ENCODE measurements at places on chromosomes 4 and X.

DNA sequence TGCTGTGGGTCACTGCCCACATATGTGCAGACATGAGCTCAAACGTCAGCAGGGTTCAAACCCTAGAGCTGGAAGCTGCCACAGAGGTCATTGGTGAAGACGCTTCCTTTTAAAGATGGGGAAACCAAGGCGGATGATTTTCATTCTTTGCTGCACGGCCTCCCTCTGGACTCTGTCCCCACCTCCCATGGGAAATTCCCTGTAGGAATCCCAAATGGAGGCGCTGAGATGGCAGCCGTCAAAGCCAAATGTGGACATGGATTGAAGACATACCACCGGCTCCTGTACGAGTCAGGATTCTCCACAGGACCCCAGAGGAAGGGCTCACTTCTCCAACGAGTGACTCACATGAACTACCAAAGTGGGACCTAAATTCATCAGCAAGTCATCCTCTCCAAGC, 286.4 kb downstream of the CRLF2 start:
- DNase-seq = no peak

DNA sequence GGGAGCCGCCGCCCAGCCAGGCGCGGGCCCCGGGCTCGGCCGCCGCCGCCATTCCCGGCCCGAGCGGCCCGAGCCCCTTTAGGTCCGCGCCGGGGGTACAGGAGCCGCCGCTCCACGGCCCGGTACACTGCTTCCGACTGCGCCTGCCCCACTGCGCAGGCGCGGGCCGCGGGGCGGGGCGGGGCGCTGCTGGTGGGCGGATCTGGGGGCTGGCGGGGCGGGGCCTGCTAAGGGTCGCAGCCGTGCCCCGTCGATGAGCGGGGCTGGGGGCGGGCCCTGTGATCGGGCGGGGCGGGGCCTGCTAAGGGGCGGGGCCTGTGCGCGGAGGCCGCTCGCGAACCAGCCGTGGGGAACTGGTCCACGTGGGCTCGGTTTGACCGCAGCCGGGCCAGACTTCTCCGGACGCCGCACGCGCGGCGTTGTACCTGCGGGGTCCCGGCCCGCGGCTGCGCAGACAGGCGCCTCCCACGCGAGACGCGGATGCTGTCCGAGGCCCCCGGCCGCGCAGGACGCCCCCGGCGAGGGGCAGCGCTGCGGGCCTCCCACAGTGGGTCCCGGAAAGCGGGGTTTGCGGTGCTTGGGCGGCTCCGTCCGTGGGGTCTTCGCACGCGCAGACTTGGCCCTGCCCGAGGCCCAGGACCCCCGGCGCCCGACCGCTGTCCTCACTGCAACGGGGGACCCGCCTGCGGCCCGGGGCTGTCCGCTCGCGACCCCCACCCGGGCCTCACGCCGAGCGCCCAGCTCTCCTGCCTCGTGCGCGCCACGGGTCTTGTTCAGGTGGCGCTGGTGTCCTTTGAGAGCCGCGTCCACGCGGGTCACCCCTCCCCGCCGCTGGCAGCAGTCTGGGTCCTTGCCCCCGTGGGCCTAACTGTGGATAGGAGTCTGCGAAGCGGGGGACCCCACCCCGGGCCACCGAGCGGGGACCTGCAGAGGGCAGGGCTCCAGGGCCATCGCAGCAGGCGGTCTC, at the start of gene DGKQ:
DGKQ (minus strand) TSS at position 139 of the 967 bp plus-strand sequence; CDS start at position 52, 87 bp downstream.
- no peak for DNase-seq

DNA sequence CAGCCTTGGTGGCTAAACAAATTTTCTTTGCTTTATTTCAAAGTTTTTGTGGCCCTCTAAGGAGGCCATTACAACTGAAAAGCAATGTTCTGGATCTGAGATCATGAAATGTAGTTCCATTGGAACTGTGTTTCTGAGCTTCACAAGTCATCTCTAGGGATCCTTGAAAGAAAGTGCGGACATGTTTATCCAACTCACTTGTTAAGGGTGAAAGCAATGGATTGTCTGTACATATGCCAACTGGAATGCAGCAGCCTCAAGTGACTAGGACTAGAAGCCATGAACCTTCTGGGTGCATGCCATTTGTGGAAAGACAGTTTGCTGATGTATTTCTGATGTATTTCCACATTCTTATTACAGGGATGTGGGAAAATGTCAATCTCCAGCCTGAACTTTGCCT, 36.7 kb upstream of the KLHL13 start:
- DNase-seq = no peak

- no peak for DNase-seq
Measured at GRCh38 chr4:83285055-83285407, 433 bp upstream of the COQ2 start.

DNA sequence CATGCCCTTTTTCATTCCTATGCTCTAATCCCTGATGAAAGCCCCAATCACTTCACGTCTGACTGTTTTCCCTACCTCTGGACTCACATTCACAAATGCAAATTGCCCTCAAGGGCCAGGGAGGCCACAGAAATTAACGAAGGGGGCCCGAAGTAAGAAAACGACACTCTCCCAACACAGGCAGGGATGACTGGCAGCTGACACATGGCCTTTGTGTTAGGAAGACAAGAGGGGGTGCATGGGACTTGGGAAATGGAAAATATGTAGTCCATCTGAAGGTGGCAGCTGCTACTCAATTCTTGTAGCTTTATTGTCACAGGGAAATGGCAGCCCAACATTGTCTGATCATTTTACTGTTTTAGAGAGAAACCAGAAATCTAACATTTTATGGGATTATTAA, 12.3 kb upstream of the SPARCL1 start:
- no peak for DNase-seq

DNA sequence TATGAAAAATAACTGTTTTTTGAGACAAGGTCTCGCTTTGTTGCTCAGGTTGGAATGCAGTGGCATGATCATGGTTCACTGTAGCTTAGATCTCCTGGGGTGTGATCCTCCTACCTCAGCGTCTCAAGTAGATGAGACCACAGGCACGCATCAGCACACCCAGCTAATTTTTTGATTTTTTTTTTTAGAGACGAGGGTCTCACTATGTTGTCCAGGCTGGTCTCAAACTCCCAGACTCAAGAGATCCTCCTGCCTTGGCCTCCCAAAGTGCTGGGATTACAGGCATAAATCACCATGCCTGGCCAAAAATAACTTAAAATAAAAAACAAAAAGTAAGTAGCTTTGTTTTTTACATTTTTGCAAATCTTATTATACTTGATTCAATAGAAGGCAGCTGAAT, 63.3 kb downstream of the NOCT start:
- DNase-seq = no peak

DNA sequence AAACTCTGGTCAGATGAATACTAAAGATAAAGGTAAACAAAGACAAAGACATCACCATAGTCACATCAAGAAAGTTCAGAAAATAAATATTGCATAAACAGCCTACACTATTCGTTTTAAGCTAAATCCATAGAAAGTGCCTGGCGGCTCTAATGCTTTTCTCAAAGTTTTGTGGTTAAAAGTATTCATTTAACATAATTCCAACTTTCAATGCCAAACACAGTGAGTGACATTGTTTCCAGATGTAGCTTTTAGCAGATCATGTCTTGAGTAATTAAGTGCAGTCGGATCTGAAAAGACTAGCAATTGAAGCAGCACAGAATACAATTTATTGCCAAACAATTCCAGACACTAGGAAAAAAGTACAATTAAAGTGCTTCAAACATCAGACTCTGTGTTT, 287.1 kb upstream of the ADGRL3 start:
- no peak for DNase-seq

GRCh38 chr4:1178300-1179088, 6.1 kb upstream of the SPON2 start:
- DNase-seq = no peak

DNA sequence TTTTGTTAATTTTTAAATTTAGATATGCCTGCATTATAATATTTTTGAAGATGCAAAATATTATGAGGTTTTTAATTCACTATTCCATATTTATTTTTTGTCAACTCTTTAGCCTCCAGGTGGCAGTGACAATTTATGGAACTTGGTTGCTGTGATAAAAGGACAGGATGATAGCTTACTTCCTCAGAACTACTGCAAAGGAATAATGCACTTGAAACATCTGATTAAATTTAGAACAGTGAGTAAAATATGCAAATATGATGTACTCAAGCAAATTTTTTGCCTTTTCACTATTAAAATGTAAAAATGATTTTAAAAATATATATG, 45.1 kb downstream of the SPATA4 start:
- DNase-seq = no peak

GRCh38 chr4:133943081-133943480, 258.5 kb downstream of the PABPC4L start:
- no peak for DNase-seq

DNA sequence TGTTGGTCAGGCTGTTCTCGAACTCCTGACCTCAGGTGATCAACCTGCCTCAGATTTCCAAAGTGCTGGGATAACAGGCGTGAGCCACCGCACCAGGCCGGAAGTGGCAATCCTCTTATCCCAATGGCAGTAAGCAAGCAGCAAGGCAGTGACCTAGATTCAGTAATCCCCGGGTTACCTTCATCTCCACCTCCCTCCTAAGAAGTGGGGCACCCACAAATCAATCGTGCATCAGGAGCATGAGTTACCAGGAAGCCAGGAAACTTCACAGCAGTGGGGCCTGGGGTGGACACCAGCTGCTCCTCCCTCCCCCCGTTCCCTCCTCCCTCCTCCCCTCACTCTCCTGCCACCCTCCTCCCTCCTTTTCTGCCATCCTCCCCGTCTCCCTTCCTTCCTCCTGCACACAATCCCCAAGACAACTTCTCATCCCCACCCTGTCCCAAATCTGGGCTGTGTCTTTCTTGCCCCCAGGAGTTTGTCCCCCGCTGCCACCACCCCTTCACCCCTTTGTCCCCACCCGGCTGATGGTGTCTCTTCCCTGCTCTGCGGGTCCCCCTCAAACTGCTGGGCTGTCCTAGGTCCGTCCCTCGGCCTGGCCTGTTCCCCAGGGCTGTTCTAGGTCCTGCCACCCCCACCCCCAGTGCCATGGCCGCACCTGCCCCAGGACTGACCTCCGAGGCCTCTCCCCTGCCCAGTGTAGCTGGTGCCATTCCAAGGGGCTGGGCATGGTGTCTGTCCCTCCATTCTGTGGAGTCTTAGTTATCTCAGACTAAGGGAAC, 2.2 kb downstream of the PDE6B start:
- DNase-seq = no peak

GRCh38 chr4:163233321-163233720, 66.6 kb upstream of the NAF1 start:
- no peak for DNase-seq

DNA sequence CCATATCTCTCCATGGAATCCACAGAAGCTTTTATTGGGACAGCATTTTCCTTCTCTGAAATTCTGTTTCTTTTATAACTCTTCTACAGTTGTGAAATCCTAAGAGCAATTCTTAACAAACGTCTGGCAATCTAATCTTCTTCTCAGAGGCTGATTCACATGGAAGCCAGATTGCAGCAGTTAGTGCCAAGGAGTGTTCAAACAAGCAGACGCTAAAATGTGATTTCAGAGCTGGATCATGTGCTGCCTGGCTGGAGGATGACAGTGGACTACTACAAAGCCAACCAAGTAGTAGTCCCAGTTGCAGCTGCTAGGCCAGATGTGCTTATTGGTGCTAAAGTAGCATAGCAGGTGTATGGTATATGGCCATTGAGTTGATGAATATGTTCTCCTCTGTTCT, 27.7 kb upstream of the GLRB start:
- no peak for DNase-seq

GRCh38 chrX:96924581-96924980, 40.9 kb downstream of the RPA4 start:
- no peak for DNase-seq

GRCh38 chrX:108070891-108071290, 20.5 kb downstream of the PSMD10 start:
- DNase-seq = no peak

- no peak for DNase-seq
Measured at GRCh38 chr4:96189761-96190160, 349.9 kb downstream of the PDHA2 start.

DNA sequence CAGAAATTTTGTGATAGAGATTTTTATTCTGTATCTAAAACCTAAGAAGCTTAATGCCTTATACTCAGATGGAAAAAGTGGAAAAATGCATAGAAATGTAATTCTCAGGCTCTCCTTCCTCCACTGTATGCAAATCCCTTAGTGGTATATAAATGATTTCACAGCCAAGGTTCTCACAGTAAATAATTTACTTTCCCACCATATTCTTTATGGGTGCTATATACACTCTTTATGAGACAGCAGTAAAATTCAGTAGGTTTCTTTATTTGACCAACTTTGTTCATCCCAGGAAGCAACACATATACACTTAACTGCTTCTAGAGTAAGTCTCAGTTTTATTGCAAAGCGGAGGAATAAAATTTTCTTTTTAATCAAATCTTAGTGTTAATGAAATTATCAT, 1399.7 kb downstream of the PCDH7 start:
- no peak for DNase-seq

GRCh38 chrX:44675362-44676024, 132.8 kb upstream of the FUNDC1 start:
- no peak for DNase-seq

- DNase-seq = no peak
Measured at GRCh38 chr4:115433491-115433890, 320.1 kb upstream of the NDST4 start.

GRCh38 chrX:38326086-38326485, 1.2 kb downstream of the RPGR start:
- DNase-seq = no peak

- DNase-seq = no peak
Measured at GRCh38 chr4:95124906-95125504, 367.2 kb downstream of the BMPR1B start.

DNA sequence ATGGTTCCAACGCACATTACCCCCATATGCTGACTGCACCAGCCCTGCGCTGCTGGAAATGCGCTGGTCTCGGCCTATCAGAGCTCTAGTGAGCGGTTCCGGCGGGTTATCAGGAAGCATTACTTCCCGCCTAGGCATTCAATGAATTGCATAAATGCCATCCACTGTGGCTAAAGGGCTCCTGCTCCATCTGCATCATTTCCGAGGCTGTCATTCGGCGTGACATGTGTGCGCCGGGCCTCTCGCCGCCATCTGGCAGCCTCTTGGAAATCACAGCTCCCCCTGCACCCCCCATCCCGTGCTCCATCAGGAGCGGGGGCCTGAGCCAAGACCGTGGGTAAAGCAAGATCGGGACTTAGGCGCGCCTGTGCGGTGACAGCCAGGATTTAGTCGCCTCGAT, 64.4 kb downstream of the SEPSECS start:
- DNase-seq = no peak

GRCh38 chr4:74934888-74935287, 2.0 kb downstream of the PARM1 start:
- no peak for DNase-seq

DNA sequence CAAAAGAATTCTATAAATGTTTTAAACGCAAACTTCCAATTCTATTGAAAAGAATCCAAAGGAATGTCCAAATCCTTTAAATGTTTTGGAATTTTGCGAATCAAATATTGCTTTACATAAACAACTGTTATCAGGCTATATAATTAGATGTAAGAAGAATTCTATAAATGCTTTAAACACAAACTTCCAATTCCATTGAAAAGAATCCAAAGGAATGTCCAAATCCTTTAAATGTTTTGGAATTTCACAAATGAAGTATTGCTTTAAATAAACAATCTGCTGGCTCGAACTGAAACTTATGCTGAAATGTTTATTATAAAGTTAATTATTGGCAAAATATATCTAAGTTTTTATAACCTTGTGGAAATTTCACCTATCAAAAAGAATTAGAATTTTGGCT, 16.1 kb downstream of the DAPP1 start:
- no peak for DNase-seq

GRCh38 chrX:153327561-153327960, 6.0 kb upstream of the PNMA6F start:
- no peak for DNase-seq

GRCh38 chr4:147924604-147925412, 192.9 kb downstream of the ARHGAP10 start:
- no peak for DNase-seq

- DNase-seq = no peak
Measured at GRCh38 chr4:148680884-148681283, 238.7 kb upstream of the NR3C2 start.

Measured in HS-27A (cell line).